Aorta (tissue), 5 donors: ENCODE measurements at places on chromosomes 16 and 17. TPM values are rescaled to one million over a fixed set of nuclear protein-coding genes. Genes with fewer than 3 reads are reported as not detected.
A peak's percentile ranks its signal among the peaks of the same experiment; 100 is the strongest.

The CCDC200 gene
- total RNA-seq, result not detected

- H3K27me3 ChIP-seq, result no peaks in the 10 kb centered on the region
- peak overlapping the region; percentile 63 for H3K27ac ChIP-seq
- H3K36me3 ChIP-seq, result no peaks in the 10 kb centered on the region
These were observed 36.9 kb upstream of the WSB1 start for GRCh38 chr17:27257031-27257357.

DNA sequence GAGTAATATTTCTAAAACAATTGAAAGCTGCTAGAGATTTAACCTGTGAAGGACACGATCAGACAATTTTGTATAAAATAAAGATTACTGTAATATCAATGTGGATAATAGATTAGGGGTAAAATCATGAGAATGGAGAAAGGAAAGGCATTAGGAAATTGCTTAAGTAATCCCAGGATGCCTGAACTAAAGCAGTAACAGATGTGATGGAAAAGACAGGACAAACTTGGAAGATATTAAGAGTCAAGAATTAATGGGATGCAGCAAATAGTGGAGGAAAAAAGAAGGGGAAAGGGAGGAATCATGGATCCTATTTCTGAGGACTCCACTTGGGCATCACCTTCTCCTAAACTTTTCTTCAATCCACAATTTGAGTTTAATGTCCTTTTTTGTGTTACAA lies 437.1 kb upstream of the PMFBP1 start:
- H3K27me3 ChIP-seq, result no peaks in the 10 kb centered on the region
- H3K36me3 ChIP-seq, result no peaks in the 10 kb centered on the region
- no peaks in the 10 kb centered on the region for H3K4me1 ChIP-seq
- H3K4me3 ChIP-seq, result no peak overlapping the region
- no peak for DNase-seq

GRCh38 chr17:49035470-49036269 lies 38.5 kb downstream of the IGF2BP1 start:
- H3K4me1 ChIP-seq, result no peaks in the 10 kb centered on the region
- no peaks in the 10 kb centered on the region for H3K27me3 ChIP-seq
- no peaks in the 10 kb centered on the region for H3K36me3 ChIP-seq
- H3K27ac ChIP-seq, result no peak overlapping the region

GRCh38 chr17:50672831-50673551 lies 34.7 kb downstream of the ANKRD40 start:
- peak; percentile 82 for DNase-seq
- no peaks in the 10 kb centered on the region for H3K4me1 ChIP-seq
- no peaks in the 10 kb centered on the region for H3K27me3 ChIP-seq
- no peaks in the 10 kb centered on the region for H3K36me3 ChIP-seq
- H3K27ac ChIP-seq, result peak overlapping the region; percentile 30

DNA sequence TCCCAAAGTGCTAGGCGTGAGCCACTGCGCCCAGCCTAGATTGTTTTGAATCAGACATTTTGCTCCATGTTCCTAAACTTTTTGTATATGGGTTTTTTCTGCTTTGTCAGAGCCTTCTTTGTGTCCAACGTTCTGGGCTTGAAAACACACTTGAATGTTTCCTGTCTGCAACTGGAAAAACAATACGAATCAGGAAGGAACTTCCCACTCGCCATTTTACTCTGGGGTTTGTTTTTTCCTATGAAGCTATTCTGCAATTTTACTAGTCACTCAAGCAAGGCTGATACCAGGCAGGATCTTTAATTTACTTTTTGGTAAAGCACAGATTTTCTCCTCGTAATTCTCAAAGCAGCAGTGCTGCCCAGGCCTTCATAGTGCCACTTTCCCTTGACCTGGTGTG lies 31.6 kb downstream of the ARHGAP17 start:
- no peaks in the 10 kb centered on the region for H3K36me3 ChIP-seq
- no peaks in the 10 kb centered on the region for H3K27me3 ChIP-seq
- no peak for DNase-seq
- peaks cover under 1% of the 10 kb centered on the region for H3K4me1 ChIP-seq
- H3K27ac ChIP-seq, result peak overlapping the region; percentile 12
- H3K4me3 ChIP-seq, result no peak overlapping the region

The TNK1 gene
- 6.6 TPM for total RNA-seq

DNA sequence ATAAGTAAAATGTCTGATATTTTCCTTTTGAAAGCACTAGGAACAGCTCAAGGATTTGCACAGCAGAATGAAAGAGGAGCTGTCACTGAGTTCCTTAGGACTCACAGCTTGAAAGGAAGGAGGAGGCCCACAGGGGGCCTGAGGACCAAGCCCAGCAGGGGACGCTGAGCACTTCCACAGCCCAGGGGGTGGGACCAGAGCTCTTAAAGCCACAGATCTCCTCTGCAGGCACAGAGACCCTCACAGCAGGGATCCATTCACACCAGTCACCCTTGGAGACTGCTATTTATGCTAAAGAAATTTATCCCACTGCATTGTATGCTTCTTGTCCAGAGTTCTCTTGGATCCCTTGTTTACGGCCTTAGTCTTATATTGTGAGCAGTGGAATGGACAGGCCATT lies 253.3 kb downstream of the STX8 start:
- H3K4me1 ChIP-seq, result no peaks in the 10 kb centered on the region
- H3K27ac ChIP-seq, result no peak overlapping the region
- no peak for DNase-seq
- H3K27me3 ChIP-seq, result no peaks in the 10 kb centered on the region

The CD300LG gene
- 3.9 TPM for total RNA-seq

The DDX19B gene
- 19.4 TPM for total RNA-seq

- no peaks in the 10 kb centered on the region for H3K36me3 ChIP-seq
- H3K4me3 ChIP-seq, result no peak overlapping the region
- peaks cover 1% of the 10 kb centered on the region for H3K27me3 ChIP-seq
- no peak overlapping the region for H3K27ac ChIP-seq
These were observed 4.0 kb downstream of the ERN1 start for GRCh38 chr17:64125937-64126336.

DNA sequence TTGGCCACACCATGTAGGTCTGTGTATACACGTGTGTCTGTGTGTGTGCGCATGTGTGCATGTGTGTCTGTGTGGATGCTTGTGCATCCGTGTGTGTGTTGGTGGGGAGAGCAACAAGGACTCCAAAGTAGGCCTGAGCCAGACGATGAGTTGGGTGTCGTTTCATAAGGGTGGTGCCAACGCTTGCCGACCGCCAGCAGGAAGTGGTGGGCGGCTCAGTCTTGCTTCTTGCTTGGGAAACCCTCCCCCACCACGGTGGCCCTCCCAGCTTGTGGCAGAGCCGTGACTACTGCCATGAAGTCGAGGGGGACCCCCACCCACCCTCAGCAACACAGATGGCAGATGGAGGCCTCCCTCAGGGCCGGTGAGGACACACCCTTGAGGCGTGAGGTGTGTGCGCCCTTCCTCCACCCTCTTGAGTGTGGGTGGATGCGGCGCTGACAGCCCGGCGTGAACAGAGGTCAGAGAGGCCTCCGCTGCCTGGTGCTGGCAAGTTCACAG lies 17.5 kb downstream of the SBK1 start:
- no peak overlapping the region for H3K27ac ChIP-seq
- H3K36me3 ChIP-seq, result no peaks in the 10 kb centered on the region
- H3K27me3 ChIP-seq, result no peaks in the 10 kb centered on the region
- DNase-seq, result no peak
- H3K4me1 ChIP-seq, result no peaks in the 10 kb centered on the region

The KRT14 gene
- 0.30 TPM for total RNA-seq

The KRT32 gene
- not detected for total RNA-seq

- no peak overlapping the region for H3K4me3 ChIP-seq
- no peak for DNase-seq
- no peak overlapping the region for H3K27ac ChIP-seq
- H3K4me1 ChIP-seq, result no peaks in the 10 kb centered on the region
- no peaks in the 10 kb centered on the region for H3K27me3 ChIP-seq
These were observed 1.5 kb downstream of the CASKIN1 start for GRCh38 chr16:2194852-2195321.

DNA sequence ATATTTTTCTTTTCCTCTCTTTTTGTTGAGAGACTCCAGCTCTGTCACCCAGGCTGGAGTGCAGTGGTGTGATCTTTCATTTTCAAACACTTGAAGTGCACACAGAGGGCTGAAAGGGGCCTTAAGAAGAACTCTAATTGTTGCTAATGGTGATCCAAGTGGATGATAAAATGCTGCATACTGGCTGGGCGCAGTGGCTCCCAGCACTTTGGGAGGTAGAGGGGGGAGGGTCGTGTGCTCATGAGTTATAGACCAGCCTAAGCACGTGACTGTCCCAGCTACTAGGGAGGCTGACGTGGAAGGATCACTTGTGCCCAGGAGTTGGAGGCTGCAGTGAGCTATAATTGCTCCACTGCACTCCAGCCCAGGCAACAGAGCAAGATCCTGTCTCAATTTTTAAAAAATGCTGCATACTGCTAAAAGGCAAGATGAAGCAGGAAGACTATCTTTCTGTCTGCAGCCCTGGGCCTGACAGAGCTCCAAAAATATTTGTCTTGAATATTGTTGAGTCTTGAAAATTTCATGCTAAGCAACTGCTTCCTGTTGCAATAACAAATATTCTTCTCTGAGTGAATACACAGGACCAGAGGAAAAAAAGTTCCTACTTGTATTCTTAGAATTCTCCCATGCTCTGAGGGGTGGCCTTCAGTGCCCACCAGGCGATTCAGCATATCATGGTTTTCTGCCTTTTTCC lies 63.7 kb upstream of the AKTIP start:
- H3K4me1 ChIP-seq, result no peaks in the 10 kb centered on the region
- no peak for DNase-seq
- H3K36me3 ChIP-seq, result no peaks in the 10 kb centered on the region
- H3K27ac ChIP-seq, result no peak overlapping the region
- no peak overlapping the region for H3K4me3 ChIP-seq

DNA sequence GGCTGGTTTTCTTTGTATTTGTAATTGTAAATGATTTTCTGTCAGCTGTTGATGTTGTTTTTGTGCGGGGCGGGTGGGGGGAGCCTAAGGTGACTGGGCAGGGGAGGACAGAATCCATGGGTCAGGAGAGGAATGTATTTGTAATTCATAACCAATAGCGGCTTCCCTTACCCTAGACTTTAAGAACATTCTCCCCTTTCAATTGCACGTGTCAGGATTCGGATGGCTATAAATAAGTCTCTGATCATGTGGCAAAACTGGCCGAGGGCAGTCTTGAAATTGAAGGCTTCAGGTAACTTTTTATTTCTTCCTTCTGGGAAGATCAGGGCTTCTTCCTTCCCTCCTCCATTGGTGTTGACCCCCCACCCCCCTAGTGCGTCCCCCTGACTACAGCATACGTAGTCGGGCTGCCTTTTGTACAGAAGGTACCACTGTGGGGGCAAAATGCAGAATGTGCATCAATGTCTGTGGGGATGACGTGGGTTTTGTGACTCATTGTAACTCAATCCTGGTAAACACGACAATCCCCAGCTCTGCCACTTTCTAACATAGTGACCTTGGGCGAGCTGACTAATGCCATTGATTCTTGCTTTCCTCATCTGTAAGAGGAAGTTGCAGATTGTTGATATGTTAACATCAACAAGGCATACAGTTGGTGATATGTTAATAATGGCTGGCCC lies 16.2 kb downstream of the MARCHF10 start:
- no peaks in the 10 kb centered on the region for H3K4me1 ChIP-seq
- H3K27ac ChIP-seq, result no peak overlapping the region
- DNase-seq, result no peak
- no peaks in the 10 kb centered on the region for H3K36me3 ChIP-seq
- no peaks in the 10 kb centered on the region for H3K27me3 ChIP-seq
- no peak overlapping the region for H3K4me3 ChIP-seq

DNA sequence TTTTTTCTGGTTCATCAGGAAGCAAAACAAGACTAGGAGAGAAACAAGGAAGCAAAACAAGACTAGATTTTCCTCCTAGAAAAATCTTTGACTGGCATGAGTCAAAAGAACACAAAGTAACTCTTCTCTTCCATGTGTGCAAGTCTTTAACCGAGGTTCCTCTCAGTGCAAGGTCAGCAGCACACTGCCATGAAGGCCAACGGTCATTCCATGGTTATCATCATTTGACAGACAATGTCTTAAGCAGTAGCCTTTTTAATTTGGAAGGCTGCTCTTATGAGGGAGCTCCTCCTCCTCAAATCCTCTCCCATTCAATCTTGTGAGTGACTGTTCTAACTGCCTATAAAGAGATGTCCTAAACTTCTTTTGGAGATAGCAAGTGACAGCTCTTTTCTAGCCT lies 15.4 kb upstream of the DHRS13 start:
- H3K27ac ChIP-seq, result no peak overlapping the region
- H3K4me1 ChIP-seq, result no peaks in the 10 kb centered on the region
- peaks cover 11% of the 10 kb centered on the region for H3K36me3 ChIP-seq
- no peaks in the 10 kb centered on the region for H3K27me3 ChIP-seq
- DNase-seq, result no peak

The PSME3 gene
- total RNA-seq, result 69.8 TPM

DNA sequence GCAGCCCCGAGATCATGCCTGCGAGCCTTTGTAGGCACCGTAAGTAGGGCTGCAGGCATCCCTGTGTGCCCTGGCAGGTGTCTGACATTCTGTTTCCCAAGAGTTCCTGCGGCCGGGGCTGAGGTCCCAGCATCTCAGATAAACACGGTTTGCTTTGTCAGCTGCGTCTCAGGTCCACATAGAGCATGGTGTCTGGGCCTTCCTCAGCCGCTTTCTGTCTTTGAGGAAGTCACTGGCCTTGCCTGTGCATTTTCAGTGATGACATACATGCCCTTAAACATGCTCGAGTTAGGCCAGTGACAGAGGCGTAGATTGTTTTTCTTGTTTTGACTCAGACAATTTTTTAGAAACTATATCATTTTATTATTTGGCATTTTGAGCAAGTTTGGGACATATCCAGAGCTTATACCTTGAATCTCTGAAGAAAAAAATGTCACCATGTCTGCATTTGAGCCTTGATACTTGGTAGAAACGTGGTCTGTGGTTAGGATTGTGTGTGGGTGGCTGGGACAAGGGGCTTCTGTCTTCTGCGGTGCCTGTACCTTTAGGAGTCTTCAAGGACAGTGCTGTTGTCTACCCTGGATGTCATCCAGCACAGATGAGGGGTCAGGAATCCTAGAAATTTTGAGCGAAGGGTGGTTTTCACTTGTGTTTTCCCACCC lies 105.8 kb downstream of the SNX29 start:
- H3K27me3 ChIP-seq, result no peaks in the 10 kb centered on the region
- H3K36me3 ChIP-seq, result peaks cover 8% of the 10 kb centered on the region
- H3K27ac ChIP-seq, result no peak overlapping the region
- no peak overlapping the region for H3K4me3 ChIP-seq
- DNase-seq, result peak; percentile 29

DNA sequence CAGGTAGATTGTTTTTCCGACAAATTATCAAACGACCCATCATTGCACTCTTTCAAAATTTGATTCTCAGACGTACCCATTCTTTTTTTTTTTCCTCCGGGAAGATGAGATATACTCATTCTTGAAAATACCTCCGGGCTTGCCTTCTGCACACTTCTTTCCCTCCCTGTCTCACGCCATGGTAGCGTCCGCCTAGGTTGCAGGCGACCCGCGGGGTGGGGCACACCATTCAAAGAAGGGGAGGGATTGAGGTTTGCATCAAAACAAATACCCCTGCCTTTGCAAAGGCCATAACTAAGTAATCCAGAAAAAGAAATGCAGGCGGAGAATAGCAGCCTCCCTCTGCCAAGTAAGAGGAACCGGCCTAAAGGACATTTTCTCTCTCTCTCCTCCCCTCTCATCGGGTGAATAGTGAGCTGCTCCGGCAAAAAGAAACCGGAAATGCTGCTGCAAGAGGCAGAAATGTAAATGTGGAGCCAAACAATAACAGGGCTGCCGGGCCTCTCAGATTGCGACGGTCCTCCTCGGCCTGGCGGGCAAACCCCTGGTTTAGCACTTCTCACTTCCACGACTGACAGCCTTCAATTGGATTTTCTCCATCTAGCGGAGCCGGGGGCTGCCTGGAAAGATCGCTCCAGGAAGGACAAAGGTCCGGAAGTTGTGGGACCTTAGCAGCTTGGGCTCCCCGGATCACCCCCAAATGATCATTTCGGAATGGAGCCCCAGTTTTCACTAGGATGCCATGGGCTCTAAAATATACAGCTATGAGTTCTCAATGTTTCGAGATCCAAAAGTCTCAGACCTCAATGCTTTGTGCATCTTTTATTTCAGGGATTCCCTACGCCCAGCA lies 843 bp downstream of the TP53 start:
- no peaks in the 10 kb centered on the region for H3K36me3 ChIP-seq
- no peaks in the 10 kb centered on the region for H3K4me1 ChIP-seq
- H3K27me3 ChIP-seq, result no peaks in the 10 kb centered on the region
